SHP77 treated with DMSO at 0.1 percent for 48 hours (cell line): ENCODE measurements at places on chromosomes 11 and 22.

DNA sequence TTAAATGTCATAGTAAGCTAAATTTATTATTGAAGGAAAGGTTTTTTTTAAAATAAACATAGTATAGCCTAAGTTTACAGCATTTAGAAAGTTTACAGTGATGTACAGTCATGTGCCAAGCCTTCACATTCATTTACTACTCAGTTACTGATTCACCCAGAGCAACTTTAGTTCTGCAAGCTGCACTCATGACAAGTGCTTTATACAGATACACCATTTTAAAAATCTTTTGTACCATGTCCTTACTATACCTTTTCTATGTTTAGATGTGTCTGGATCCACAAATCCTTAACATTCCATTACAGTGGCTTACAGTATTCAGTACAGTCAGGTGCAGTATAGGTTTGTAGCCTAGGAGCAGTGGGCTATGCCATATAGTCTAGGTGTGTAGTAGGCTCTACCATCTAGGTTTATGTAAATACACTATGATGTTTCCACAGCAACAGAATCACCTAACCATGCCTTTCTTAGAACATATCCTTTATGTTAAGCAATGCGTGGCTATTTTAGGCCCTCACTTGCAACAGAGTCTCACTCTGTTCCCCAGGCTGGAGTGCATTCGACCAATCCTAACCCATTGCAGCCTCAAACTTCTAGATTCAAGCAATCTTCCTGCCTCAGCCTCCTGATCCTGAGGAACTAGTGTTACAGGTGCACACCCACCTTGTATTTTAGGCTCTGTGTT is 79.5 kb upstream of the SLC25A18 start:
- no peak for DNase-seq

DNA sequence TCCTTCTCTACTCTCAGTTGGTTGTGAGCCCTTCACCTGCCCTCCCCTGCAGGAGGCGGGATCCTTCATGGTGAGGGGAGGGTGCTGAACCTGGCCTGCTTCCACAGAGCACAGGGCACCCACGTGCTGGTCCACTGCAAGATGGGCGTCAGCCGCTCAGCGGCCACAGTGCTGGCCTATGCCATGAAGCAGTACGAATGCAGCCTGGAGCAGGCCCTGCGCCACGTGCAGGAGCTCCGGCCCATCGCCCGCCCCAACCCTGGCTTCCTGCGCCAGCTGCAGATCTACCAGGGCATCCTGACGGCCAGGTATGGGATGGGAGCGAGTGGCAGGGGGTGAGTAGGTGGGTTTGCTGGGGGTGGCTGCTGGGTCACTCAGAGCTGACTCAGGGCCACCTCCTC is 6.3 kb downstream of the SSH3 start:
- DNase-seq, result no peak

DNA sequence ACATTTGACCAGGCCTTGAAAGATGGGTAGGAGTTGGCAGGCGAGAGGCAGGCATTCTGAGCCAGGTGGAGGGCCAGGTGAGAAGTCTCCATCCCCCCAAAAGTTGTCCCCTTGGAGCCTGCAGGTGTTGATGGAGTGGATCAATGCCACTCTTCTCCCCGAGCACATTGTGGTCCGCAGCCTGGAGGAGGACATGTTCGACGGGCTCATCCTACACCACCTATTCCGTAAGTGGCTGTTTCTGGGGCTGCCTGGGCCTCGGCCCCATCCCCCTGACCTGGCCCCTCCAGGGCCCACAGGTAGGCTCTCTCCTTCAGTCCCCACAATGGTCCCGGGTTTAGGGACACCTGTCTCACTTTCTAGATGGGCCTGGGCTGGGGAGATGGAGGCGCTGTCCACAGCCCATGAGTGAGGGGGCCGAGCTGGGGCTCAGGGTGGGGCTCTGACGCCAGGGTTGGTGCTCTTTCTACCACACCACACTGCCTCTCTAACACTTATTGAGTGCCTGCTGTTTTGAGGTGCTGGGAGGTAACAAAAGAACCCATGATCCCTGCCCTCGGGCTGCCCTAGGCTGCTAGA is 7.0 kb downstream of the PARVG start:
- DNase-seq, result no peak

DNA sequence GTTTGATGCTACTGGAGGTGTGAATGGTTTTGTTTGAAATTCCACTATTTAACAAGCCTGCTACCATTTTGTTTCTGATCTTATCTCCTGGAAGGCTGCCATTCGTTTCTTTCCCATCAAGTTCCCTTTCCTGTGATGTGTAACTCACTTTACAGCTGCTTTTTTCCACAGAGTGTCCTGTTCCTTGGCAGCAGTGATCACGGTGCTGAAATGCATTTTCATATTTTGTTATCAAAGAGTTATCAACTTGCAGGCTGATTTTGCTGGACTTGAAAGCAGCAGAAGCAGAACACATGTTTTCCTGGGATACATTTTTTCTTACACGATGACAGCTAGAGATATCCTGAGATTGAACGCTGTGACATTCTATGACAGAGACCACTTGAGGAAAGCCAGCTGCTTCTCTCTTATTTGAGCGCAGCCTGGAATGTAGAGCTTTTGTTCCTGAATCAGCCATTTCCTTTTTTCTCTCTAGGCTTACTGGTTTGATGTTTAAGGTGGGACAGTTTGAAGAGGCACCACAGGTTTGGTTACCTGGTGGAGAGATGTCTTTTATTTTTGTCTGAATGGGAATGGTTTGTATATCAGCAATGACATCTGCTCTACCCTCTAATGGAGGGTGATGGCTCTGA is 34.7 kb downstream of the PRR14L start:
- DNase-seq, result no peak

GRCh38 chr11:19499026-19499669 is 213.5 kb upstream of the NAV2 start:
- DNase-seq, result no peak

GRCh38 chr11:105226091-105226490 is 86.5 kb upstream of the CARD18 start:
- DNase-seq, result no peak

DNA sequence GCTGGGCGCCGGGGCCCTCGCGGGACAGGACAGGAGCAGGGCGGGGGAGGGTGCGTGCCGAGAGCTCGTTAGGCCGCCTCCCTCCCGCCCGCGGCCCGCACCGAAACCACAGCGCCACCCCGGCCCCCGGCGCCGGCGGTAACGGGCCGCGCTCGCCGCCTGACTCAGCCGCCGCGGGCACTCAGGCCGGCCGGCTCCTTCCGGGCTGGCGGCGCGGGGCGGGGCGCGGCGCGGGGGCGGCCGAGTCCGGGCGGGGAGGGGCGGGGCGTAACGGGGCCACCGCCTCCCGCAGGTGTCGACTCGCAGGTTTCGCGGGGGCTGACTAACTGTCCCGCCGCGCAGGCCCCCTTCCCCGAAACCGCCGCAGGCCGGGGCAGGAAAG is at the start of gene AP5B1:
AP5B1 (minus strand) TSS at position 207 of the 382 bp plus-strand sequence. CDS start 385 bp downstream, outside the sequence.
- DNase-seq, result no peak

- no peak for DNase-seq
Measured at GRCh38 chr22:22955866-22956535, 68.4 kb downstream of the IGLL5 start.

DNA sequence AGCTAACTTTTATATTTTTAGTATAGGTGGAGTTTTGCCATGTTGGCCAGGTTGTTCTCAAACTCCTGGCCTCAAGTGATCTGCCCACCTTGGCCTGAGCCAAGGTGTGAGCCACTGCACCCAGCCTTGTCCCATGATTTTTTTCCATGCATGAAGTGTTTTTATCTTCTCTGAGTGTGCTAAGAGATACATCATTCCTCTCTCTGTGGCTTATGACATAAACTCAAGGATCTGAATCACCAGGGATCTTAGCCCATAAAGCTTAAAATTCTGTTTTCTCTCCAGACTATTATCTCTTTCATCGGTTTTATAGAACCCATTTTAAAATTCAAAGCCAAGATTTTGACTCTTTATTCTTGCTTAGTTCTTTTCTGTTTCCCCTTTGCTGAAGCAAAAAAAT is 48.4 kb upstream of the C11orf58 start:
- no peak for DNase-seq

DNA sequence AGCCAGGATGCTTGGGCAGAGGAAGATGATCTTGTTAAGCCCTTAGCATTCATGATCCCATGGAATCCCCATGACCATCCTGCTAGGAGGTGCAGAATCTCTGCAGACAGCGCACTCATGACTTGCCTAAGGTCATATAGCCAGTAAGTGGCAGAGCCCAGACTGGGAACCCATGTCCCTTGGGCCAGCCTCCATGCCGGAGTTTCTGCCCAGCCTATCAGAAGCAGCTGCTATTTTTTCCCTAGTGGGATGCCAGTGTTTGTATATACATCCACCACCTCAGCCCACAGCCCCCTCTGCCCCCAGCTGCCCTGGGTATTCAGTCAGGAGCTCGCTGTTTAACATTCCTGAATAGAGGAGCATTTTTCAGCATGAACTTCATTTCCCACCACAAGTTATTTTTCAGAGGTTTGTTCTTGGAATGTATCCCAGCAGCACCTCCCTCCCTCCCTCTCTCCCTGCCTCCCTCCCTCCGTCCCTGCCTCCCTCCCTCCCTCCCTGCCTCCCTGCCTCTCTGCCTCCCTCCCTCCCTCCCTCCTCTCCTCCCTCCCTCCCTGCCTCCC is 34.4 kb upstream of the SUSD2 start:
- DNase-seq, result peak; percentile 32

DNA sequence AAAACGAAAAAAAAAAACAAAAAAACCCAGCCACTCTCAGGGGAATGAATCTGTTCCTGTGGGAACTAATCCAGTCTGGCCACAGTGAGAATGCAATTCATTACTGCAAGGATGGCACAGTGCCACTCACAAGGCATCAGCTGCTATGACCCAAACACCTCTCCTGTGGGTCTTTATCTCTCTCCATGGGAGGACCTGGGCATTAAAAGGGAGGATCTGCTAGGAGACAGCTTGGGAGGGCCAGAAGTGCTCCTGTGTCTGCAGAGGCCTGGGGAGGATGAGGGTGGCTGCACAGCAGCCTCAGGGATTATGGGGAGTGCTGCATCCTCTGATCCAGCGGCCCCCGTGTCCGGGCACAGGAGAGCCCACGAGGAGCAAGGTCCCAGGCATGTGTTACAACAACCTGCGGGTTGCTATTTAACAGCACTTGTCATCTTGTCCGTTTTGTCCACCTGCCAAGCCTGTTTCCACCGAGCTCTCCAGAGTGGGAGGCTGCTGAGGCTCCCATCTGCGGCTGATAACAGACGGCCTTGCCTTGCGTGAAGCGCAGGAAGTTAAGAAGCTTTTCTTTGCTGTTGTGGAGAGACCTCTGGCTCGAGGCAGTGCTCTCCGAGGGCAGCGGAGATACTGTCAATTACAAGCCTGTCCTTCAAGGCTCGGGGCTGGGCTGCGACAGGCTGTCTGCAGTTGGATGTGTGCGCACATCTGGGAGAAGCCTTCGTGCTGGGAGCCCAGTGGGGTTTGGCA is 97.7 kb downstream of the NXPE2 start:
- no peak for DNase-seq

DNA sequence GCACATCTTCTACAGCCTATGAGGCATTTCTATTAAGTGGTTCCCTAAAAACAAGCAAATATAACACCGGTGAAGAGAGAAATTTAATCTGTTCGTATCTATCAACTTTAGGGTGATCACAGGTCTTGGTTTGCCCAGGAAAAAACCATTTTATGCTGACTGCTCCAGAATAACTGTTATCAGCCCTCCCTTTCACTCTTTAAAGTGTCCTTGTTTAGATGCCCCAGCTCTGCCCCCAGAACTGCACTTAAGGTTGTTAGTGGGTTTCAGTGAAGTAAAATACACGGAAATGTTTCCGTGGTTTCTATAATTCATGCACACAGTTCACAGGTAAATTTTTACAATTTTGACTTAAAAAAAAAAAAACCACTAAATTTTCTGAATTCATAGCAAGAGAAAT is 70.0 kb downstream of the NARS2 start:
- no peak for DNase-seq

DNA sequence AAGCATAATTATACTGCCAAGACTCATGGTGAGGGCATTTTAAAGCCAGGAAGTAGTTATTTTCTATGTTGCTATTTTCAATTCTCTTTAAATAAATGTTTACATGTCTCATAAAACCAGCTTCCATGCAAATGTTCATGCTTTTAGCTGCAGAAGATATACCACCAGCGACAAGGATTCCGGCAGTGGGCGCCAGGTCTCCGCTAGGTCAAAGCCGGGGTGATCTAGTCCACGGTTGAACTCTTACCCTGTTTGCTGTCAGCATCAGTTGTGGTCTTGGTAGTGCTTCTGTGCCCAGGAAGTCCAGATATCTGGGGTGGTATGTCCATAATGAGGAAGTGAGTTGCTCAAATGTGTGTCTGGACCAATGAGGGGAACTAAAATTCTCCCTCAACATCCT is 265.7 kb downstream of the BRD1 start:
- DNase-seq, result no peak

DNA sequence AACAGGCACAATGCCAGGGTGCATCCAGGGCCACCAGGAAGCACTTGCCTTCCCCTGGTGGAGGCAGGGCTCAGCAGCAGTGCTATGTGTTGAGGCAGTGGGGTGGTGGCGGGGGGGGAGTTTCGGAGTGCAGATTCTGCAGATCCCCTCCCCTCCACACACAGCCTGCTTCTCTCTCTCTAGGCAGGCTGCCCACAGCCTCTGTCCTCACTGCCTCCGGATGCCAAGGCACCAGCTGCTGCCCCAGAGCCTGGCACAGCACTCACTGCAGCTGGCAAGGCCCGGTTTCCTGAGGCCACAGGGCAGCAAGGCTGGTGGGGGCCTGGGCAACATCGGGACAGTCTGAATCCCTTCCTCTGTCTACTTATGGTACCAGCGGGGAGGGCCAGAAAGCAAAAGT is 35.8 kb downstream of the NRXN2 start:
- no peak for DNase-seq

DNA sequence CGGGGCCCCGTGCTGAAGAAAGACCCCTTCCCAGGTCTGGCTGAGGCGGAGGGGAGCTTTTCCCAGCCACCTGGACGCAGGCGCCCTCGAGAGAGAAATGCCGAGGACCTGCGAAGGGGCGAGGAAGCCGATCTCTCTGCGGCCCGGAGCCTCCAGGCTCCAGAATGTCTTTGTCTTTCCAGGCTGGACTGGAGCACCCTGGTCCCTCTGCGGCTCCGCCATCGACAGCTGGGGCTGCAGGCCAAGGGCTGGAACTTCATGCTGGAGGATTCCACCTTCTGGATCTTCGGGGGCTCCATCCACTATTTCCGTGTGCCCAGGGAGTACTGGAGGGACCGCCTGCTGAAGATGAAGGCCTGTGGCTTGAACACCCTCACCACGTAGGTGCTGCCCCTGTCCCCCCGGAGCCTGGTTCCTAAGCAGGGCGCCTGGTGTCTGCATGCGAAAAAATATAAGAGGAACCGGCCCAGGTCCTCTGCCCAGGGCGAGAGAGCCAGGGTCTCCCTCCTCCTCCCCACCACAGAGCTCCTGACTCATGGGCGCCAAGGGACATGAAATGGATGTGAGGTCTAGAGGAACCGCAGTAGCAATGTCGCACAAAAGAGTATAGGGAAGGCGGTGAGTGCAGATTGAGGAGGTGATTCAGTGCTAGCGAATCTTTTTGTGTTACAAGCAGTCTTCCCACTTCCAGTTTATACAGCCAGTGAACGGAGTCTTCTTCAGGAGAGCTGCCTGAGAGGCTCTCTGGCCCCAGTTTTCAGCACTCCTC is 11.0 kb downstream of the GLB1L2 start:
- DNase-seq, result no peak

- no peak for DNase-seq
Measured at GRCh38 chr22:19109198-19110063, 12.8 kb downstream of the DGCR2 start.

- DNase-seq, result no peak
Measured at GRCh38 chr11:128735935-128736605, 42.2 kb downstream of the FLI1 start.

- DNase-seq, result no peak
Measured at GRCh38 chr22:22216450-22216959, 28.1 kb upstream of the VPREB1 start.

GRCh38 chr11:111395749-111396148 is 16.7 kb upstream of the POU2AF1 start:
- no peak for DNase-seq
